ENCODE measurements at places on chromosomes 7 and 10.

DNA sequence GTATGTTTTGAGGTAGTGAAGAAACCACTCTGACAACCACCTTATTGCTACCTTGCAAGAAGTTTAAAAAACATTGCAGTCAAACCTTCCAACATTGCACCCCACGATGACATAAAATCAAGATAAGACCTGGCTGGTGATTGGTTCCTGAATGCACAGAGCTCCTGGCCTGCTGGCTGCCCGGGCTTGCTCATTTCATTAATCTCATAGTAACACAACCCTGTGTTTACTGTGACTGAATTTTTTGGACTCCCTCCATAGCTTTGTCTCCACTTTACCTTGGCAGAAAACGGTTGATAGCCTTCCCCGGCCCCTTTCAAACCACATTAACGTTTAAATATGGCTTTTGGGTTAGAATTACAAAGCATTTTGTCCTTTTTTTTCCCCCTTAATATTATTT lies 27.5 kb downstream of the VWA2 start:
- peak; percentile 71 for DNase-seq

GRCh38 chr7:69017208-69017607 lies 581.1 kb upstream of the AUTS2 start:
- no peak for DNase-seq

- DNase-seq = peak; percentile 35
These were observed 63.6 kb upstream of the COL13A1 start for GRCh38 chr10:69738071-69738470.

GRCh38 chr7:27173956-27174873 lies at the start of gene HOXA10:
Gene HOXA10 (minus strand): TSS chr7:27174320. CDS start chr7:27174306, 14 bp downstream.
- peak; percentile 70 for DNase-seq

DNA sequence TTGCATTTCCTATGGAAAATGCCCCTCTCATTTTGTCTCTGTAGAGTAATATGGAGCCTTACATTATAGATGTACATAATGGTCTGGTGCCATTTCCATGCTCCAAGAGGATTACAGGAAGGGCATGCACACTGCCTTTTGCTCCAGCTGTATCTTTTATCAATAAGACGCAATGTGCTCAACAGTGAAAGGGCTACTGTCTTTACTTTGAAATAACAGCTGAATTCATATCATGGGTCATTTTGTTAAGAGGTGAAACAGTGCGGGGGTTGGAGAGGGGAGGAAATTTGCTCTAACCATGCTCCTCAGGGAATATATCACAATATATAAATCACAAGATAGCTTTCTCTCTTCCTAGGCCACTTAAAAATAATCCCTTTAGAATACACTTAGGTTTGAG lies 77.7 kb downstream of the ICA1 start:
- no peak for DNase-seq

DNA sequence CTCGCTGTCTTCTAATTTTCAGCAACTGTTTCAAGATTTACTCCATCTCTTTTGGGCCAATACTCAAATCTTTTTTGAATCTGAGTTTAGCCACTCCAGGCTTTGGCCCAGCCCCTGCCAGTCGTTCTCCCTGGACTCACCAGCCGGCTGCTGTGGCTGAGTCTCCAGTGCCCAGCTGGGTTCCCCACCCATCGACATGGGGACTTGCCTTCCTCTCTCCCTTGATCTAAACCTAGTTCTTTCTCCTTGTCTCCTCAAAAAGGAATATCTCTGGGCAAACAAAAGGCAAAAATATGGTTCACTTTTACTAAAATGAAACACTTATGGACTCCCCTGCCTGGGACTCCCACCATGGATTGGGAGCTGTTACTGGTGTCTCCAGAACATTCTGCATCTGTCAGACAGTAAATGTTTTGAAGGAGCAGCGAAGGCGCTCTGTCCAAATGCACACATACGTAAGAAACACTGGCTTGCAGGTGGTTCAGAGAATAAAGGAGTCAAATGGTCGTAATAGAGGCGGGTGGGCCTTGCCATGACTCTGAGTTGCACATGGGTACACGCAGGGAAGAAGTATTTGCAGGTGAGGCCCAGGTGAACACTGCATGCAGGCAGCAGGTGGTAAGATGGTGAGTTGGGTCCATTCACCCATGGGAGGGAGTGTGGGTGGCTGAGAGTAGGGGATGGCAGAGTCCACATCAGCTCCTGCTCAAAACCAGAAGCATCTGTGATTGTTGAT lies 35.5 kb upstream of the HABP2 start:
- no peak for DNase-seq

GRCh38 chr7:118644346-118644745 lies 419.8 kb downstream of the ANKRD7 start:
- DNase-seq = no peak

- no peak for DNase-seq
These were observed 66.6 kb upstream of the ANTXRL start for GRCh38 chr10:46220187-46220586.

- no peak for DNase-seq
These were observed 23.2 kb downstream of the NOLC1 start for GRCh38 chr10:102175415-102175814.

- DNase-seq = no peak
These were observed 131.8 kb downstream of the ADK start for GRCh38 chr10:74282848-74283210.

- DNase-seq = peak; percentile 75
These were observed 826.7 kb downstream of the TYW1 start for GRCh38 chr7:67823345-67823744.

DNA sequence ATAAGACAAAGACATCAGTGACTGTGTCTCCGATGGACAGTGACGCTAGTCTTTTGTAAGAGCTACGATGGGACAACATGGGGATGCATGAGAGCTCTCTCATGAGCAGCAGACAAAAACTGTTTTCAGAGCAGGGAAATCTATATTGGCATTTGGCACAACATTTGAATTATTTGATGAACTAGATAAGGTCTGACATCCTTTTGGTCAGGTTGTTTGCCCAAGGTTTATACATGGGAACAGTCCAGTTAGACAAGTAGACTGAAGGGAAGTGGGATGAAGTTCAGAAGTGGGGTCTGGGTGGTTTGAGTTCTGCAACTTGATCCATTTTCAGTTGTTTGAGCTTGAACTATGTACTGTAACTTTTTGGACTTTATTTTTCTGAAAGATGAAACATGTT lies 50.8 kb downstream of the BUB3 start:
- no peak for DNase-seq

DNA sequence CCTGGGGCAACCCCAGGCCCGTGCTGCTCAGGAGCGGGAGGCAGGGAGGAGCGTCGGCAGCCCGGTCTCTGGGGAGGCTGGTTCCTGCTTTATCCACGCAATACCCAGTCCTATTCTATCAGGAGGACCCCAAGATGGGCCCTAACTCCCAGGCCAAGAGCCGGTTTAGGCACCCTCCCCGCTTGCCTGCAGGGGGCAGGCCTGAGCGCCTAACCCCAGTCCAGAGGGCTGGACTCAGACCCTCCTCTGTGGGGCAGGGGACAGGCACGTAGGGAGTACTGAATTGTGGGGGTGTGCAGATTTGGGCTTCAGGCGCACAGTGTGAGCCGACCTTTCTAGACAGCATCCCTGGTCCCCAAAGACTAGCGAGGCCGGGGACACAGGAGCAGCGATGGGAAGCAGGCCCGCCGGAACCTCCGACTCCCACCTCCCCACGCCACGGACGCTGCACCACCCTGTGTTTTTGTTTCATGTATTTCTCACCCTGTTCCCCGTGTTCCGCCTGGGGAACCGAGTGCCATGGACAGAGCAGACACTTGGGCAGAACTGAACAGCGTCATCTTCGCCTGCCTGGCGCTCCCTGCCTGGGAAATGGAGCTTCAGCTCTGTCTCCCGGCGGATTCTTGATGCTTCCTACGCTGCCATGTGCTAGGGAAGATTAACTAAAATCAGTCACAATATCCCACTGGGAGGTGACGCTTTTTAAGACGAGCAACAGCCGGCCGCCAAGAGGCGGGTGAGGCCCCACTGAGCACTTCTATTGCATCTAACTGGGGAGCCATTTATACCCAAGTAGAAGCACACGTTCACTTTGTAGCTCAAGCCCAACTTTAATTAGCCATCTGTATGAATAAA lies 5.3 kb downstream of the NUDT1 start:
- DNase-seq = no peak

DNA sequence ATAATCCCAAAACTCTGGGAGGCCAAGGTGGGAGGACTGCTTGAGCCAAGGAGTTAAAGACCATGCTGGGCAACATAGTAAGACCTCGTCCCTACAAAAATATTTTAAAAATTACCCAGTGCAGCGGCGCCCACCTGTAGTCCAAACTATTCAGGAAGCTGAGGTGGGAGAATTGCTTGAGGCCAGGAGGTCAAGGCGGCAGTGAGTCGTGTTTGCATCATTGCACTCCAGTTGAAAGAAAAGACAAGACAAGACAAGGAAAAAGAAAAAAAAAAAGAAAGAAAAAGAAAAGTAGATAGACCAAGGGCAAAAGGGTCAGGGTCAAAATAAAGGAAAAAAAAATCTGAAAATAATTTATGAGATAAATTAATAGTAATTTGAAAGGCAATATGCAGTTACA lies 5.8 kb downstream of the ANXA7 start:
- peak; percentile 26 for DNase-seq

DNA sequence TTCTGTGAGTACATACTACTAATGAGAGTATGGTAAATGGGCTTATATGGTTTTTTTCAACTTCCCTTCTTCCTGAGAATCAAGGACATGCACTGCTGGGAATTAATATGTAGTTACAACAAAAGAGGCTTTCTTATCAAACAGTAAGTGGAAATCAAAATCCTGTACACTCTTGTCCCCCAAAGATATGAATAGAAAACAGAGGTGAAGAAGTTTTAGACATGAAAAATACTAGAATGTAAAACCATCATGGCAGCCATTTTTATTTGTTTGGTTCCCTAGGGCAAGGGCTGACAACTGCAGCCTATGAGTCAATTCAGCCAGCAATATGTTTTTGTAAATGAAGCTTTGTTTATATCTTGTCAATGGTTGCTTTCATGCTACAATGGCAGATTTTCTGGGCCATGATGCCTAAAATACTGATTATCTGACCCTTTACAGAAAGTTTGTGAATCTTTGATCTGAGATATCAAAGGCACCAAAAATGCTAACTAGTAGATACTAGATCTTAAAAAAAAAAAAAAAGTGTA lies 422.4 kb downstream of the PARD3 start:
- no peak for DNase-seq

GRCh38 chr7:149027055-149027454 lies 1.2 kb downstream of the PDIA4 start:
- DNase-seq = no peak

DNA sequence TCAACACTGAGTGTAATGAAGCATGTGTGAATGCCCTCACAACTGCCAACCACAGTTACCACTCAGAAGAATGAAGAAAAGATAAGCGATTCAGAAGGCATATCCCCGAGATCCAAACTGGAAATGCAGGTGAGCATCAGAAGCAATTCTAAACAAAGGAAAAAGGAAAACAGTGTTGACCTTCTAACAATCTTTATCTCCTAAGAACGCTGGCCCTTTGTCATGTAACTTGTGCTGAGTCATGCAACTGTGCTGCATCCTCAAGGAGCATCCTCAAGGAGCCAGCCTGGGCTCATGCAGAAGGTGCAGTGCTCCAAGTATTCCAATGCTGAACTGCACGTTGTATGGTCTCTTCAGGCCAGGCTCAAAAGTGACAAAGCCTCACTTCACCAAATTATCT lies 30.6 kb downstream of the SEC61G start:
- DNase-seq = no peak

DNA sequence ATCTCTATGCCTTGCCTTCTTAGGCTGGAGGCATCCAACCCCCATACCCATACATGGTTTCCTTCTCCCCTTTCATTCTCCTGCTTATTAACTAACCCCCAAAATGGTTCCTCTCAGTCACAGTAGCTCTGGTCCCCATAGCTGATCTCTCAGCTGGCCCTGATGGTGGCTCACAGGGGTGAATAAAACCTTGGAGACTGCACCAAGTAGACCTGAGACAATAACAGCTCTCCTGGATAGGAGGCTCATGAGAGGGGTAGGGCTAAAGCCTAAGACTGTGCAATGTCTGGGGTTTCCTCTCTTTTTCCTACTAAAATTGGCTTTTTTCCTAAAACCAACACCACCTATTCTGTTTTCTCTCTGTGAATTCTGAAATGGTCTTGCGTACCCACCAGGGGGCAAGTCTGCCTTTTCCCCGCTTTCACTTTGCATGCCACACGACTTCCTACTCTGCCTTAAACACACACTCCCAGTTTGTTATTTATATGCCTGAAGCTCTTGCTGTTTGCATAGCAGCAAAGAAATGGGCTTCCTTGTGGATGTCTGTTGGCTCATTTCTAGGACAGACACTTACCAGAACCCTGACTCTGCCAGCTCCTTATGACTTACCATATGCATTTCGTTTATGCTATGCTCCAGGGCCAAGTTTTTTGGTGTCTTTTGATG lies 18.4 kb upstream of the PON1 start:
- DNase-seq = no peak

GRCh38 chr10:61779950-61780659 lies 117.4 kb downstream of the CABCOCO1 start:
- peak; percentile 72 for DNase-seq

DNA sequence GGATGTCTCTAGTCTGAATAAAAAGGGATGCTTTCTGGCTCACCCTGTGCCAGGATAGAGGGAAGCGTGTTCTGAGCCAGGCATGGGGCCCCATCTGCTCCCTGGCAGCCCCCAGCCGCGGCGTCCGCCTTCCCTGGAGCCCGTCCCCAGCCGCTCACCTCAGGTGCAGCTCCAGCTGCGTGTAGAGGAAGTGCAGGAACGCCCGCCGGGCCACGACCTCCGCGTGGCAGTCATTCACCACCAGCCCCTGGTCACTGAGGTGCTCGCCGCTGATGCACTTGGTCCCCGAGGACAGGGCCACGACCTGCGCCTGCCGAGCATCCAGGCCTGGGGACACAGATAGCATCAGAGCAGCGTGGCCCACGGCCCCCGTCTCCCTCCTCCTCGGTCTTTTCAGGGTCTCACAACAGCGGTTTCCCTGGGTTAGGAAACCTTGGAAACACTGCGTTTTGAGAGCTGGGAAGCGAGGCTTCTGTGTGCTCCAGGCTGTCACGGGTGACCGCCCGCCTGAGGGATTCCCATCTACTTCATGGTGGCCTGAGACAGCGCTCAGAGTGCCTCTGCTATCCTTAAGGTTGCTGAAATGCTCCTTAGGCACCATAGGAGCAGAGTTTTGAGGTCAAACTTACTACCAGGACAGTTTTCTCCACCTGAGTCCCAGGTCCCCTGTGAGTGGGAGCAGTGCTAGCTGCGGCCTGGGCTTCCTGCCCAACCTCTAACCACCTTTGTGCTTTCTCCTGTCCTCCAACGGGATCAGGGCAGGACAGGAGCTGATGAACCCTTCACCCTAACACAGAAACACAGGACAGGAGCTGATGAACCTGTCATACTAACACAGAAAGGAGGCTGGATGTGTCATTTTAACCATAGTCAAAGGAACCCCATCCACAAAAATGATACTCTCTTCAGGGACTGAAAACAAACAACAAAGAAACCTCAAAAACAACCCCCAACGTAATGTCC lies 186.1 kb downstream of the WDR37 start:
- DNase-seq = no peak

- peak; percentile 34 for DNase-seq
These were observed 74.1 kb downstream of the ADD3 start for GRCh38 chr10:110081911-110082310.

All from MG63 (cell line).